Myocyte (in vitro differentiated cells): ENCODE measurements at places on chromosomes 11 and 22. TPM values are rescaled to one million over a fixed set of nuclear protein-coding genes. Genes with fewer than 3 reads are reported as not detected.

ROBO4 gene
- total RNA-seq, result 3.4 and 10.5 TPM in 2 replicates

GTSE1 gene
- total RNA-seq, result 0.35 and 0.47 TPM in 2 replicates

BUD13 gene
- total RNA-seq, result 9.4 and 11.4 TPM in 2 replicates

ADORA2A gene
- 1.1 and 6.4 TPM in 2 replicates for total RNA-seq

EFCAB6 gene
- total RNA-seq, result 2.7 and 4.6 TPM in 2 replicates

PATE4 gene
- not detected in 2 replicates for total RNA-seq

KCNQ1OT1 gene
- total RNA-seq, result 2.5 TPM in 2 replicates

SCARF2 gene
- 4.8 and 7.9 TPM in 2 replicates for total RNA-seq

RFPL1 gene
- not detected in 2 replicates for total RNA-seq

DUSP8 gene
- 0.29 and 1.2 TPM in 2 replicates for total RNA-seq

CKAP5 gene
- total RNA-seq, result 63.8 and 68.0 TPM in 2 replicates

MAP6 gene
- total RNA-seq, result 0.05 and 0.21 TPM in 2 replicates

ACR gene
- total RNA-seq, result not detected in 2 replicates

CHRM4 gene
- 0.19 TPM in 1 of 2 replicates, not detected in the other for total RNA-seq

EHF gene
- total RNA-seq, result not detected in 2 replicates
